ENCODE measurements at places on chromosomes 7 and 10.

GRCh38 chr10:88413412-88413811 lies 169.7 kb downstream of the RNLS start:
- DNase-seq: no peak

GRCh38 chr7:17598846-17599245 lies 300.4 kb downstream of the AHR start:
- no peak for DNase-seq

DNA sequence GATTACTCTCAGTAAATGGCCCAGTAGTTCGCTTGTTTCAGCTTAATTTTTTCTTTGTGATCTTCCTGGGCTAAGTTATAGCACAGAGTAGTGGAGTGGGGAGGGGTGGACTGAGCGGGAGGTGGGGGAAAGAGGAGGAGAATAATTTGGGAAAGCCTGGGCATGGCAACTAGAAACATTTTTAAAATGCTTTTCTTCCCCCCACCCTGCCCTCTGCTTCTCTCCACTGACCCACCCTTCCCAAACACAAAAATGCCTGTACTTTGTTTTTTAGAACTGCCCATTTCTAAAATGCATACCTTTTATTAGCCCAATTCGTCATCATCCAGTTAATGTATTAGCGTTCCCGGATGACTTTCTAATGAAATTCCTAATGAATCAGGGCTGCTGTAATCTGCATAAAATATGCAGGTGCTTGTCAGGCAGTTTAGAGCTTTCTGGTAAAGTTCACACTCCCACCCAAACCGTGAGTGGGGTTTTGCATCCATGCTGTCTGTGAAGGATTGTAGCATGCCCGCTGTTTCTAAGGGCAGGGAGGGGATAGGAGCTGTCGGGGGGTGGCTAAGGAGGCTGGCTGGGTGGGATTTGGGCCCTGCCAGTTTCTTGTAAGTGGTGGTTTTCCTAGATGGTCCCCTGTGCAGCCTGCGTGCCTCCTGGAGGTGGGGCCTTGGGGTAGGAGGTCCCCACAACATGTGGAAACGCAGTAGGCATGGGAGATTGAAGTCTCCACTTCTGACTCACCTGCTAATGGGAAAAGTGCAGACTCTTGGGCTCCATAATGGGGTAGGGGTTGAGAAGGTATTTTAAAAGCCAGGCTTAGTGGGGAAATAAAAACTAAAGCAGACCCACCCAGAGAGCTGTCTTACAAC lies 190.3 kb downstream of the TCF7L2 start:
- DNase-seq: no peak

DNA sequence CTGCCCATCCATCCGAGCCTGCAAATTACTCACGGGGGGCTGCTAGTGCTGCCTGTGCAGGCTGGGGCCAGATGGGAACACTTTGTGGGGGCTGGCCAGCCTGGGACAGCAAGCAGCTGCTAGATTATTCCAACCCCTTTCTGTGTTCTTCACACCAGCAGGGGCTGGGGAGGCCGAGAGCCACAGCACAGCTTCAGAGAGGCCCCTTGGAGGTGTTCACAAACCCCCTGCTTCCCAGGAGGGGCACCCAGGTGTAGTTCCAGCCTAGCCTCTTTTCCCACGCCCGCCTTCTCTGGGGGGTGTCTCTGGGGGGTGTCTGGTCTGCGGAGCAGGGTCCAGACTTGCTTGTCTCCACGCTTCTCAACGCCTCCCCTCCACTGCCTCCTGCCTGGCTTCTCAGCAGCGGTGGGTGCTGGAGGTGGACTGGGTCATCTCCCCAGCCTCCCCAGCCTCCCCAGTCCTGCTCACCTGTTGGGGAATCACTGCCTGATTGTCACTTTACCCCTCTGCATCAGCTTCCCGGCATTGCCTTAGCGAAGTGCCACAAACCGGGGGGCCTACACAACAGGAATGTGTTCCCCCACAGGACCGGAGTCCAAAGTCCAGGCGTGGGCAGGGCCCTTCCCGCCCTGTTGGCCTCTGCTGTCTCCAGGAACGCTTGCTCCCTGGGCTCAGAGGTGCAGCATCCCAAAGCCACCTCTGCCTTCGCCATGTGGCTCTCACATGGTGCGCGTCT lies 74.0 kb upstream of the EN2 start:
- DNase-seq: no peak

DNA sequence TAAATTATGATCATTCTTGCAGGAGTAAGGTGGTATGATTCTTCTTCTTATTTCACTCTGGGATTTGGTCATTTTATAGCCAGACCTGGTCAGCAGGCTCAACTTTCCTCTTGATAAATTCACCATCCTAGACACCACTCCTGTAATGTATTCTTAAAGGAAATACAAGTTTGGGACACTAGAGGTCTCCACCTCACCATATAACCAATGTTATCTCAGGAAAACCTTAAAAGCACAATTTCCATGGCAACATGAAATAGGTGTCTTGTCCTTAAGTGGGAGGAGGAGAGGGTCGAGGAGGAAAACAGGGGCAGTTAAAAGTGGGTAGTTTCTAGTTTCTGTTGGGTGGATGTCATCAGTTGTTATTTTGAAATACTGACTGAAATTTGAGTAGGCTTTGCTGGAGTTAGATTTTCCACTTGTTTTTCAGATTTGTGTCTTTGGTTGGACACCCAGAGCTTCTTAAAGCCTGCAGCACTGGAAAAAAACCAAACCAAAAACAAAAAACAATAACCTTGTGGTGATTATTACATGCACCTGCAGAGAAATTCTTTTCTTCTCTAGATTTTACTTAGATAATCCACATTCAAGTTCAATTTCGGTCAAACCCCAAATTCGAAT lies 163.1 kb downstream of the PRKCQ start:
- DNase-seq: no peak

GRCh38 chr7:38964921-38965320 lies 12.8 kb upstream of the POU6F2 start:
- no peak for DNase-seq

DNA sequence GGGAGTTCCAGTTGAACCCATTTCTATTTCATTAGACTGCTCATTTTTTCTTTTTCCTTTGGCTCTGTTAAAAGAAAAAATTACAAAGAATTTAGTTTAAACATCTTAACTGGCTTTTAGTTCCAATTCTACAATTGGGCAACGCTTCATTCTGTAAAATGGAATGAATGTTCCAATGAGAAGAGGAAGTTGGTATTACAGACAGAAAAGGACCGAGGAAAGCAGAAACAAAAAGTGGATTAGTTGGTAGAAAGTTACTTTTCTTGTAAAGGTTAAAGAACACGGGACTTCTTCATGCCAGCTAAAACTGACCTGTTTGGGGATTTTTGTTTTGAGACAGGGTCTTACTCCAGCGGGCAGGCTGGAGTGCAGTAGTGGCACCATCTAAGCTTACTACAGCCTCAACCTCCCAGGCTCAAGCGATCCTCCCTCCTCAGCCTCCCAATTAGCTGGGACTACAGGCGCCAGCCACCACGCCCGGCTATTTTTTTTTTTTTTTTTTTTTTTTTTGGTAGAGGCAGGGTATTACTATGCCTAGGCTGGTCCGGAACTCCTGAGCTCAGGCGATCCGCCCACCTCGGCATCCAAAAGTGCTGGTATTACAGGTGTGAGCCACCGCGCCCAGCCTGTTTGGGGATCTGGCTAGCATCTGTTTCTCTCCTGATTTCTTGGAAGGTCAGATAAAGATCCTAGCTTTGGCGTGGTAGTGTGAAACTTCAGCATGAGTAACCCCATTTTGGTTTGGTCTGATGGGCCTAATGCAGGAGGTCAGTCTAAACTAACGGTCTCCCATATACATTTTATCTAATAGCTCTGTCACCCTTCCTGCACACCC lies 1.3 kb upstream of the VDAC2 start:
- no peak for DNase-seq

DNA sequence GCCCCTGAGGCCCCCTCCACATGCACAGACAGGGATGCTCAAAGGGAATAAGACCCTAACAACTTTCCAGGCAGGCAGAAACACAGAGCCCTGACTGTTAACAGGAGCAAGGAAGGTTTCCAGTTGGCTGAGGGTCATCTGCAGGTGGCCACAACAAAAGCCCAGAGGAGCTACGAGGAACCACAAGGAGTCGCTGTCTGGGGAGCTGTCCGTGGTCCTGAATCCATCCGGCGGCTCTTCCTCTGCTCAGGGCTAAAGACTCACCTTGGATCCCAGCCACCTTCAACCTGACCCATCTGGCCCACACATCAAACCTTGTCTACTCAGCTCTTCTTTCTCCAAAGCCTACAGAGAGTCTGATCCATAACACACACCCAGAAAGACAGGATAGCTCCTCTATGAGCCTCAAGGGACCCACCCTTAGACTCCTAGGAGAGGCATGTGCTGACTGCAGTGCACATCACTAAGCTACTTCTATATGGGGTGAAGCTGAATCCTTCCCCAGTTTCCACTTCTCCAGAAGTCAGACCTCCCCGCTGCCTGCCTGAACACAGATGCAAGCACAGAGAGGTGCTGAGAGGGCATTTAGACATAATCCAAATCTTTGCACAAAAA lies 104.0 kb downstream of the SLIT1 start:
- peak; percentile 36 for DNase-seq

DNA sequence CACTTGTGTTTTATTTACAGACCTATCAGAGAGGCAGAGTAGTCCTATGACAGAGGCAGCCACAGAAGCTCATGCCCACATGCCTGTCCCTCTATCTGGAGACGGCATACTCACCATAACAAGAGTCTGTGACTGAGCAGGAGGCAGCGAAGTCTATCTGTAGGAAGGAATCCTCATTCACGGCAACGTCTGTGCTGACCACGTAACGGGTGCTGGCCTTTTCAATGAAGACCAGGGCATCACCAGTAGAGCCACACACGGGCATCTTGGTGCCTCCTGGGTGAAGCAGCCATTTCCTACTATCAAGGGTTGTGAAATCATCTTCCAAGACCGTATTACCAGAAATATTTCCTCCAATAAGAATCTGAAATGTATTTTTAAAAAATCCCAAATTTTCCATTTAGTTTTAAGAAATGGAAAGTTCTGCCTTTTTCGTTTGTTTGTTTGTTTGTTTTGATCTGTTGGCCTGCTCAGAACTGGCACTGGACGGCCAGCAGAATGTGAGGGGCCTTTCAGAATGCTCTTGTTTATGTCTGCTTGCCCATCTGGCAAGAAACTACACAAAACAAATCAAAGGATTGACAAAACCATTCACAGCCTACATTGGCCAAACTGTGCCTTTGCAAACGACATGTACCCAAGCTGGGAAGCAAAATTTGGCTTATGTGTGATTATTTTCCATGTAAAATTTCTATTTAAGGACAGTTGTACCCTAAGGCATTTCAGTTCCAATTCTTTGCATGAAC lies 93.1 kb upstream of the SLC26A5 start:
- DNase-seq: no peak

GRCh38 chr7:157827045-157827862 lies 490.4 kb downstream of the DNAJB6 start:
- peak; percentile 6 for DNase-seq

- no peak for DNase-seq
These were observed 87.9 kb upstream of the PTER start for GRCh38 chr10:16348891-16349290.

- no peak for DNase-seq
These were observed 86.3 kb downstream of the KAT6B start for GRCh38 chr10:74912682-74913081.

DNA sequence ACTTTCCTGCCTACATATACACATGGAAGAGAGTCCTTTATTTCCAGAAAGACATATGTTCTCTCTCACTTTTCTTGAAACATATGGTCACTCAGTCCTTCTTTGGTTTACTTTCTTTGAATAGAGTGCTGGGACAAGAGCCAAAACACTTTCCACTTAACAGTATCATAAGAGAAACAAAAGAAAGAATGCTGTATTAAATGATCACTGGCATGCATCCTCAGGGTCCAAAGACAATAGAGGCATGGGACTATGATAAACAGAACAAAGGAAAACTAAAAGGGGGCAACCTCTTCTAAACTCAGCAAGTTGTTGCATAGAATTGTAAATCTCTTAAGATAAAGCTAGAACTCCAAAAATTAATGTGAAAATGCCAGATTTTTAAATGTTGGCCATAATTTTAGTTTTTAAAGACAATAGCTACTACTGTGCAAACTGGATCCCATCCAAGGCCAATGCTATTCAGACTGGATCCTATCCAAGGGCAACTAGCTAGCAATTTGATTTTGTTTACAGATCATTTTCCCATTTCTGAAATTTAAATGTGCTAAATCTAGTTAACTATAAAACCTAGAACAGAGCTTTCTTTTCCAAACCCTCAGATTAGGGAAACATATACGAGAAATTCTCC lies 687.5 kb downstream of the SORCS3 start:
- DNase-seq: no peak

Measured in CD4-positive, alpha-beta T cell treated with Interferon alpha-2 for 1 hour (primary cell).